ENCODE measurements at places on chromosomes 2 and 18.
A peak's percentile ranks its signal among the peaks of the same experiment; 100 is the strongest.

- no peak for DNase-seq
Observed at GRCh38 chr18:41744421-41745030, 210.5 kb upstream of the PIK3C3 start.

DNA sequence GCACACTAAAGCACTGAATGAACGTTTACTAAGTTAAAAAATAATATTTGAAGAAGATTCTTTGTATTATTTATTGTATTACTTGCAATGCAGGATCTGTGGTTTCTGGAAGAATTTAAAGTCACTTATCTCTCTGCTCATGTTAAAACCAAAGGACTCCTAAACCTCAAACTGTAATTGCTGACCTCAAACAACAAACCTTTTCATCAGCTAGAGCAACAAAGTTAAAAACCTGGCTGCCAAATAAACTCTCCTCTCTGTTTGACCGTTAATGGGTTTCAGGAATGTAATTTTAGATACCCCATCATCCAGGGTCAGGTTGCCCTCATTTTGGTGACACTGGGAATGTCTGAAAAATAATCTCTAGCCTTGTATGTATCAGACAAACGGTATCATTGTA is 239.1 kb downstream of the TGIF1 start:
- no peak for DNase-seq

- peak; percentile 82 for DNase-seq
Observed at GRCh38 chr2:120470041-120470965, 124.4 kb downstream of the INHBB start.

DNA sequence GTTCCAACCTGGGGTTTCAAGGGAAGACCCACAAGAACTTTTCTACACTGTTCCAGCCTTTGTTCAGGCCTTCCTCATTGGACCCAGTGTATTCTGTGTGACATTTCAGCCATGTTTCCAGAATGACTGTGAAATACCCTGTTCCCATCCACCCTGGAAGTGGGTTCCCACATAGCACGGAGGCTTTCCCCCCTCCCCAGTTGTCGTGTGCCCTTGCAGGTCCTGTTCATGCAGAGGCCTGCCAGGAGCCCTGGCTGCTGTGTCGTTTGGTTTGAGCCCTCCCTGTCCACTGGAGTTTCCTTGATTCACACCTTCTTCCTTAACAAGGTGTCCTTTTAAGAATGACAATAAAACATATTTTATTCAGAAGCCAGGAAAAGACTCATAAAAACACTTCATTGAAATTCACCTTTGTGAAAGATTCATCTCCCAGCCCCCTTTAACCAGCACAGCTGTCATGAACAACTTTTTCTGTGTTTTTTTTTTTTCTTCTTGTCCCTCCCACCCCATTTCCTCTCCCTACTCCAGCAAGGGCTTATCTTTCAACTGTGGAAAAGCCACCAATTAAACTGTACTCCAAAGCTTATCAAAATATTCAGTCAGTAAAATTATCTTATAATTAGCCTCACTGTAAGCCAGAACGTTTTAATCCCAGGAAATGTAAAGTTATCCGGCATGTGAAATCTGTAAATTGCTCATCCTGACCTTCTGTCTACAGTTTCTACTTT is 106.4 kb downstream of the ACOXL start:
- no peak for DNase-seq

All from kidney glomerular epithelial cell (primary cell).